NT2/D1 (cell line): ENCODE measurements at places on chromosomes 6 and 20.

GRCh38 chr20:57504411-57504810 lies 20.5 kb downstream of the CTCFL start:
- DNase-seq = no peak

DNA sequence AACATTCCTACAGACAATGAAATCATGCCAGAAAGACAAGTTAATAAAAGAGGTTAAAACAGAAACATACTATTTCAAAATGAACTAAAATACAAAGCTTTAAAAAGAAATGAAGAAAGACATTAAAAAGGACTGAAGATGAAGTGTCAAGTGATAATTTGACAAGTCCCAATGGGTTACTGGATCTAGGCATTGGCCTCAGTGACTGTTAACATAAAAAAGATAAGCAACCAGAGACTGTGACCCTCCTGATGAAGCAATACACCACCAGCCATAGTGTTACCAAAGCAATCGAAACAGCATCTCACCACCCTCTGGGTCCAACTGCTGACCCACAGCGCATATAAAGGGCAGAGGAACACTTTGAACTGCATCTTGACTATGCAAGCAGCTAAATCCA lies 130.3 kb downstream of the FIG4 start:
- no peak for DNase-seq

GRCh38 chr20:10590950-10591671 lies 82.7 kb downstream of the JAG1 start:
- DNase-seq = no peak

GRCh38 chr6:155080881-155081845 lies 86.0 kb downstream of the TIAM2 start:
- no peak for DNase-seq

GRCh38 chr20:79565-79964 lies 7.9 kb upstream of the DEFB125 start:
- DNase-seq = no peak

DNA sequence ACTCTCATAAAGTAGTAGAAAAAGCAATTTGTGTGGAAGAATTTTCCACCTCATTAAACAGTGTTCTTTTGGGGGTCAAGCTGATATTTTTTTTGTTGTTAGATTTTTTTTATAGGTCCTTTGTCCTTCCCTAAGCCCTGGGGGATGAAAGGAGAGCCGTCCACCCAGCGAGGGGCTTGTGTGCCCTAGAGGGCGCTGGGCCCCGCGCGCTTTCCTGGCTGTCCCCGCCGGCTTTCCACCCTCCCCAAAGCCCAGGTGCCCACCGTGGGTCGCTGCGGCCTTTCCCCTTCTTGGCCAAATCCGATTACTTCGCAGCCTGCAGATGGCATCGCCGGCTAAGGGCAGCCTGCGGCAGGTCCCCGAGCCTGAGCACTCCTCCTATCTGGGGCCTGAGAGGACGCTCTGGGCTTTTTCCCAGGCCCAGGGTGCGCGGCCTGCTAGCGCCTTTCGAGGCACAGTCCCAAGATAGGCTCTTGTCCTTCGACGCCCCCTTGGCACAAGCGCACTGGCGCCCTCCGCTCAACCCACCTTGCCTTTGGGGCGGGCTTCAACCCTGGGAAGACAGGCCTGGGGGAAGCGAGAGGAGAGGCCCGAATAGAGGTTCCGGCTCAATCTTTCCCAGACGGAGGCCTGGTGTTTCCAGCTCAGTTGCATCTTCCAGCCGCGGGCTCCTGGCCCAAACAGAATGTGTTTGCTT lies 33.6 kb downstream of the TFAP2A start:
- DNase-seq = no peak

DNA sequence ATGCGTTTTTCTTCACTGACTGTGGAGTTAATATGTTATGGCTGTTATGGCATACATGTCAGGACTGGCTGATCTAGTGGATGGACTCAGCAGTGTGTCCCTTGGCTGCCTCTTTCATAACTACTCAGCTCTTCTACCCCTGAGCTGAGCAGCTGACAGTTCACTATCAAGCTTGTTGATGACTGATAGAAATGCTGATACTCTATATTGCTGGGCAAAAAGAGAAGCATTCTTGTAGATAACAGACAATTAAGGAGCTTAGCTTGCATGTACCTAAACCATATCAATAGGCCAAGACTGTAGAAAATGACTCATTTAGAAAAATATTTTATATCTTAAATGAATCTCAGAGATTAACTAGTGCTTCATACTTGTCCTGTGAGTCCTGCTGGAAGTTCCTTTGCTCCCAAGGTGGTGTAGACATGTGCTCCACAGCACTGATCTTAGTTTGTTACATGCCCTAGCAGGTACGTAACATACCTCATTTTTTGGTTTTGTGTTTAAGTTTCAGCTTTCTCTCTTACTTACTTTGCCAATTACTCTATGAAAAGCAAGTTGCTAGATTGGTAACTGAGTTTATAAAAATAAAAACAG lies 236.9 kb downstream of the GMDS start:
- no peak for DNase-seq

DNA sequence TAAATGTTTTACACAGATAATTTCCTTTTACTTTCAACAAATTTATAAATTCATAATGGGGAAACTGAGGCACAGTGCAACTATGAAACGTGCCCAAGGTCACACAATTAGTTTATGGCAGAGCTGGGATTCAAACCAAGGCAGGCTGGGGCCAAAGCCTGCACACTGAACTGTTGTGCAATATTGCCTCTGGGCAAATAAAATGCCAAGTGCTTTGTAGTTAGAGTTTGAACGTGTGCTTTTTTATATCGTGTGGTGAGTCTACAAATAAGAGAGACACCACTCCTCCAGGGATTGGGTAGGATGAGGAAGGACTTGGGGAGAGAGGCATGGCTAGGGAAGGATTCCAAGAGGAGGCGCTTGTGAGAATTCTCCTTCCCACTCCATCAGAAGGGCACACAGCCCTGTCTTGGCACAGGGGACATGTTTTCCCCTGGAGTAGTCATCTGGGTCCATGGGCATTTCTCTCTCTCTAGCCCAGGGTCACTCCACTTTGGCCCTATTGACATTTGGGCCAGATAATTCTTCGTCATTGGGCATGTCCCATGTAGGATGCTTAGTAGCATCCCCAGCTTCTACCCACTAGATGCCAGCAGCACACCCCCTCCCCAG lies 2.8 kb upstream of the CDH22 start:
- DNase-seq = no peak

GRCh38 chr20:63701051-63701328 lies 4.5 kb downstream of the TNFRSF6B start:
- DNase-seq = no peak

DNA sequence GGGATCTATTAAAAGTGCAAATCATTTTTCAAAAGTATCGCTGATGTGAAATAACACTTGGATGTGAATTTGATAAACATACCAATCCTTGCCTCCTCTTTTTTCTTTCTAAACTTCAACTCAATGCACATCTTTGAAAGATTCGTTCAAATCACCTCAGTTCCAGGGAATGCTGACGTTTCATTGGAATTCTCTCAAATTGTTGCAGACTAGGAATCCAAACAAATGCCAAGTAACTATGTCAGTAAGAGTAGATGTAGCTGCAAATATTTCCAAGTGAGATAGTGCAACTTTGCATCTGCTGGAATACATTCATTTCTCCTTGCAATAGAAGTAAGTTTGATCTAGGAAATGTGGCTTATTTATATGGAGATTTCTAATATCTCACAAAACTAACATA lies 220.7 kb downstream of the FUT9 start:
- no peak for DNase-seq

- DNase-seq = no peak
These were observed 59.8 kb downstream of the IGF2R start for GRCh38 chr6:160028487-160029275.

GRCh38 chr20:42945234-42945994 lies 244.3 kb downstream of the PTPRT start:
- DNase-seq = no peak

DNA sequence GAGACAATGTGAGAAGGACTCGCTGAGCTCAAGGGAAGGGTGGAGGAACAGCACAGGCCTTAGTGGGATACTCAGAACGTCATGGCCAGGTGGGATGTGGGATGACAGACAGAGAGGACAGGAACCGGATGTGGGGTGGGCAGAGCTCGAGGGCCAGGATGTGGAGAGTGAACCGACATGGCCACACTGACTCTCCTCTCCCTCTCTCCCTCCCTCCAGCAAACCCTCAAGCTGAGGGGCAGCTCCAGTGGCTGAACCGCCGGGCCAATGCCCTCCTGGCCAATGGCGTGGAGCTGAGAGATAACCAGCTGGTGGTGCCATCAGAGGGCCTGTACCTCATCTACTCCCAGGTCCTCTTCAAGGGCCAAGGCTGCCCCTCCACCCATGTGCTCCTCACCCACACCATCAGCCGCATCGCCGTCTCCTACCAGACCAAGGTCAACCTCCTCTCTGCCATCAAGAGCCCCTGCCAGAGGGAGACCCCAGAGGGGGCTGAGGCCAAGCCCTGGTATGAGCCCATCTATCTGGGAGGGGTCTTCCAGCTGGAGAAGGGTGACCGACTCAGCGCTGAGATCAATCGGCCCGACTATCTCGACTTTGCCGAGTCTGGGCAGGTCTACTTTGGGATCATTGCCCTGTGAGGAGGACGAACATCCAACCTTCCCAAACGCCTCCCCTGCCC lies 1.7 kb downstream of the TNF start:
- no peak for DNase-seq

DNA sequence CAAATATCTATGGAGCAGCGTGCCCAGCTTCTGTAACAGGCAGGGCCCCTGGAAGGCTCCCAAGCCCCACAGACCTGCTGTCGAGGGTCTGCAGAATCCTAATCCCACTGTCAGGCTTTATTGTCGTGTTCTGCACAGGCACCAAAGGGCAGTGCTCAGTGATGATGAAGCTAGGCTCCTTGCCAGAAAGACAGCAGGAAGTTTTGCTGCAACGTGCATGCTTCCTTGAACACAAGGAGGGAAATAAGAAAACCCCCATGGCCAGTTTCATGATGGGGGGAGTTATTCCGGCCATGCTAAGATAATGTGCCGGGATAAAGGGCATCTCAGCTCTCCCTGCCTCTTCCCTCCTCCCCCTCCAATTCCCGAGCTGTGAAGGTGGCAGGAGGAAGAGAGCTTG lies 109.4 kb upstream of the KCNG1 start:
- no peak for DNase-seq

- no peak for DNase-seq
These were observed 248.8 kb downstream of the SOD2 start for GRCh38 chr6:159444056-159444760.

DNA sequence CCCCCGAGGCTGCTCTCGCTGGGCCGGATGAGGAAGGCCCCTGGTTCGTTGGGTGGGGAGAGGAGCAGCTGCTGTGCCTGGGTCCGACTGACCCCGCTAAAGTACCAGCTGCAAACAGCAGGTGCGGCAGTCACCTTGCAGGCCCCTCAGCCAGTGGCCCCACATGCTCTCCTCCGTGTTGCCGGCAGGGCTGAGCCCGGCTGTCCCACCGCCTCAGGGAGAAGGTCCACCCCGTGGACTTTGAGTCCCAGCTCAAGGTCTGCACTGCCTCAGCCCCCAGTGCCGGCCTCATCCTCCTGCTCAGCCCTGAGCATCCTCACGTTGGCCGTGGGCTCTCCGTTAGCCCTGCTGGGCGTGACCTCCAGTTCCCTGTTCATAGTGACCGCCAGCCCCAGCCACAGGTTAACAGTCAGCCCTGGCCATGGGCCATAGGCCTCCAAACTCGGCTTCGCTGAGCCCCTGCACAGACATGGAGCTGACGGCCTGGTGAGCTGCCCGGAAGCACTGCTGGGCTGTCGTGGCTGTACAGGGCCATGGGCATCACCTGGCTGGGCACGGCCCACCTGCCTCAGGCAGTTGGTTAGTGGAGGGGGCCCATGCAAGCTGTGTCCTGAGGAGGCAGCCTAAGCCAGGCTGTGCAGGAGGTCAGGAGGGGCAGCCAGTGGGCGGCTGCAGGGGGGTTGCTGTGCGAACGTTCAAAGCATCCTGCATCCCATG lies 3.1 kb downstream of the SRMS start:
- no peak for DNase-seq

- DNase-seq = peak; percentile 51
These were observed 86.4 kb upstream of the CLDN20 start for GRCh38 chr6:155177363-155177961.

GRCh38 chr6:137804637-137805036 lies 62.4 kb upstream of the TNFAIP3 start:
- DNase-seq = no peak

GRCh38 chr6:708237-708598 lies 15.3 kb upstream of the EXOC2 start:
- no peak for DNase-seq

DNA sequence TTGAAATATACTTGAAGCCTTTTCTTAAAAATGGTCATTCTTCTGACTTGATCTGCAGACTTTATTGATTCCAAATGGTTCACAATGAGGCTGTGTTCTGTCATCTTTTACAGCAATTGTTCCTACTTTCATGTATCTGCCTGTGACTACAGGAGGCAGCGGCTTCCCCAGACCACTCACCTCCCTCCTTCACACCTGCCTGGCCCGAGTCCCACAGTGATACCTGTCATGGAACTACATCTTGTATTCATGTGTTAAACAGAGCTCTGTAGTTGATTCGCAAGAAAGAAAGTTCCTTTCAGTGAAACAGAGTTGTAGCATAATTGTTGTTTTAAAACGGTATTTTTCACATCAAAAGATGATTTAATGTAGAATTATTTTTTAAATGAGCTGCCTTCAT lies 673.5 kb upstream of the AGPAT4 start:
- DNase-seq = no peak

DNA sequence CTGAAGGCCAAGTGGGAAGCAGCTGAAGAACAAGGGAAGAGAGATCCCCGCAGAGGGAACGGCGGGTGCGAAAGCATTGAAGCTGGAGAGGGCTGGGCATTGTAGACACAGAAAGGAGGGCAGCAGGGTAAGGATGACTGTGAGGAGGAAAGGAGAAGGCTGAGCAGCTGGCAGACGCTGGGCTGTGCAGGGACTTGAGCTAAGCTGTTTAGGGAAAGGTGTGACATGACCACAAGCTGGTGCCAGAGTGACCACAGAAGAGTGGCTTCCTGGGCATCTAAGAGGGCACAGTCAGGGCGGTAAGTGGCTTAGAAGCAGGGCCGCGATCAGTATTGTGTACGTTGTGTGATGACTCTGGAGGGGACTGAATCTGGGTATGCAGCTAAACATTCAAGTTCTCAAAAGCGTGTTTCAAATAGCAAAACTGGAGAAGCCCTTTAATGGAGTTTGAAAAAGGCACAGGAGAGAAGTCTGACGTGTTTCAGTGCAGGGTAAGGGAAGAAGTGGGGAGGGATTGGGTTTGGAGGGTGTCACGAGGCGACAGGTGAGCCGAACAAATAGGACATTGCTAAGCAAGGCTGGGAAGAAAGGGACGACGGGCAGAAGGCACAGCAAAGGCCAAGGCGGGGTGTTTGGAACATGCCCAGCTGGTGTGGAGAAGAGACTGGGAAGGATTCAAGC lies 46.1 kb upstream of the ARFGEF2 start:
- DNase-seq = no peak
